Sciatic nerve (tissue), 2 donors: ENCODE measurements at places on chromosomes 11 and 22. TPM values are rescaled to one million over a fixed set of nuclear protein-coding genes. Genes with fewer than 3 reads are reported as not detected.

The TBRG1 gene
- total RNA-seq: 38.8 TPM

The PRDM10 gene
- total RNA-seq: 12.3 TPM

The DERL3 gene
- 2.7 TPM for total RNA-seq

The ALDH3B1 gene
- total RNA-seq: 46.7 TPM

DNA sequence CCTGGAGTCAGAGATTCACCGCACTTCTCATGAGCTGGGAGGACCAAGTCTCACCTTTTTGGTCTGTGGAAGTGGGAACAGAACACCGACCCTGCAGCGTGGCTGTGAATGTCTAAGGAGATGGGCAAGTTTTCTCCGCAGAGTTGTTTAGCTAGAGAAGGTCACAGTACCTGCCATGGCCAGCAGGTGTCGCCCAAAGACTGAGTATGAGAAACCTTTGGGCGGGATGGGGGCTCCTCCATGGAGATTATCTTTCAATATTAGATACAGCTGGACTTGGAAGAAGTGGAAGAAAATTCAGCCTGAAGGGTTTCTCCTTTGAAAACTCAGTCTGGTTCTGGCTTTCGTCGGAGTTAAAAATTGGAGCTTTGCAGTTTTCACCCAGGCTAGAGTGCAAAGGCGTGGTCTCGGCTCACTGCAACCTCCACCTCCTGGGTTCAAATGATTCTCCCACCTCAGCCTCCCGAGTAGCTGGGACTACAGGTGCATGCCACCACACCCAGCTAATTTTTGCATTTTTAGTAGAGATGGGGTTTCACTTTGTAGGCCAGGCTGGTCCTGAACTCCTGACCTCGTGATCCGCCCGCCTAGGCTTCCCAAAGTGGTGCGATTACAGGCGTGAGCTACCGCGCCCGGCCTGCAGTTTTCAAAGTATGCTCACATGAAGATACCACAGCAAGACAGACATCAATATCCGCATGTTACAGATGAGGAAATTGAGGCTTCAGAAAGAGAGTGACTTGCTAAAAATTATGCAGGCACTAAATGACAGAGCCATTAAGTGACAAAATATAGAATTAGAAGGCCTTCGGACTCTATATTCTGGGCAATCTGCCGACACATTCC lies 10.7 kb upstream of the DSCAML1 start:
- DNase-seq: peak; percentile 90
